ENCODE measurements at places on chromosomes 1 and 21.

DNA sequence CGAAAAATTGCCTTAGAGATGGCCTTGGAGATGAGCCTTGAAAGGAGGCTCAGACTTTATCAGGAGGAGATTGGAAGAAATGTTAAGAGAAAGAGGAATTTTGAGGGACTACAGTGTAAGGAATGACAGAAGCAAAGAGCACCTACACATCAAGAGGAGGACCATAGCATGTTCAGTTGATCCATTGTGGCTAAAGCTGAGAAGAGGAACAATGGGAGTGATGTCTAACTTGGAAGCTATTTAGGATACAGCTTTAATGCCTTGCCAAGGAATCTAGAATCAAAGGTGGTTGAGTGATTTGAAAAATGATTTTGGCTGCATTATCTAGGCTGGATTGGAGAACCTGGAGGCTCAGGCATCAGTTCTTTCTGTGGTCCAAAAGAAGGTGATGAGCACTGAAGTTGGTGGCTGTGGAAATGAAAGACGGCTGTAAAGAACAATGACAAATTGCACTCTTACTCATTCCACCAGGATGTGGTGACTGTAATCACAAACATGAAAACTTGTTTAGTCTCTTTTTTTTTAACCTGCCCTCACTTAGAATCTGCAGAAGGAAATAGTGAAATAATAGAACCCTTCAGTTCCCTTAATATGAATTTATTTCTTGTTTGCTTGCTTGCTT is 11.3 kb downstream of the FAM20B start:
- no peak for DNase-seq

DNA sequence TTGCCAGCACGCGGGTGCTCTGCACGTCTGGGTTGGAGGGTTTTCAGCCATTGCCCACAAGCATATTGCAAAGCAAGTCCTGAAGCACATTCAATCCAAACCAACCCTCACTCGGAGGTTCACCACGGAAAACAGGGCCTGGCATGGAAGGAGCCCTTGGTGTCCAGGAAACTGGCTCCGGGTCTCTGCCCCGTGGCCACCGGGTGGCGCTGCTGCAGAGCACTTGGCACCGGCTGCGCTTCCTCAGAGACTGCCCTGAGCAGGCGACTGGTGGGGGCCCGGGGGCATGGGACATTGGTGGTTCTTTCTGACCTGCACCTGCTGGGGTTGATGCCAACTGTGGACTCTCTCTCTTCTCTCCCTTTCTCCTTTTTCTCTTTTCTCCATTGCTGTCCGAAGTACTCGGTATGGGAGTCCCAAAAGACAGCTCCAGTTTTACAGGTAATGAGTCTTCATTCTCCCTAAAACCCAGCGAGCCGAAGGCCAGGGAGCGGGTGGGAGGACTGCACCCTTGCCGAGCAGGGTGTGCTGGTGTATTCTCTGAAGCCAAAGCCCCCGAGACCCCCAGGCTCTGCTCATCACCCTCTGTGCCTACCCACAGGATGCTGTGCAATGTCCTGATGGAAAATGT is 4.1 kb upstream of the KCNAB2 start:
- peak; percentile 90 for DNase-seq

DNA sequence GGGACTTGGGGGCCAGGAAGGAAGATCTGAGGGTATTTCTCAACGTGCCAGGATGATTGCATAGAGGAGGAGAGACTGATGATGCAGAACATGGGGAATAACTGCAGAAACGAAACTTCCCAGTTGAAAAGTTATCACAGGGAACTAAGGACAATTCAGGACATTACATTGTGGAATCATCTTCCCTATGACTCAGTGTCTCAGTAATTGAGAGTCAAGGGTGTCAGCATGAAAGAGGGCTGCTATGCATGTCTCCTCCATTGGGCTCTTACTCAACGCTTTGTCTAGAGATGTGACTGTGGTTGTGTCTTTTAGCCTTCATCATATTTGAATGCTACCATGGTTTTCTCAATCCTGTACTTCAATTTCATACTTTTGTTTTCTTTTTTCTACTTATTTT is 48.9 kb upstream of the PTGFR start:
- DNase-seq = no peak

- DNase-seq = no peak
Measured at GRCh38 chr1:93638981-93639380, 42.7 kb downstream of the BCAR3 start.

DNA sequence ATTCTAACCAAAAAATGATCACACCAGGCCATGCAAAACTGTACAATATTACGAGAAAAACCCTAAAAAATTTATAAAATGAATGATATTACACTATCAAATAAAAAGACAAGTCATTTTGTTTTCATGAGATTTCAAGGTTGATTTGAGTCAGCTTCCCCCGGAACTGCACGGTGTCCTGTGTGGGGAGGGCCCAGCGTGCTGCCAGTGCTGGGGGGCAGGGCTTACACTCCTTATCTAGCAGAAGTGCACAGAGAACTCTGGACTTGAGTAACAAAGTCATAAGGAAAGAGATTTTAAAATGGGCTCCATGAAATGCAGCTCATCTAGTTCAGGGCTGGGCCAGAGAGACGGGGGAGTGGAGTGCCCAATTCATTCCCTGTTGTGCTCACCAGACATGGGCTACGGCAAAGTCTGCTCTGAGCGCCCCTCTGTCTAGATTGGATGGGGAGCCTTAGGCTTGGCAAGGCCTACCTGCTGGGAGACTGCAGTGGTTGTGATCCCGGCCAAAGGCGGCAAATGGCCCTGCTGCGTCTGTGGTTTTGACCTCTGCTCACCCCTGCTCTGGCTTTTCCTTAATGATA is 50.1 kb downstream of the COQ8A start:
- no peak for DNase-seq

DNA sequence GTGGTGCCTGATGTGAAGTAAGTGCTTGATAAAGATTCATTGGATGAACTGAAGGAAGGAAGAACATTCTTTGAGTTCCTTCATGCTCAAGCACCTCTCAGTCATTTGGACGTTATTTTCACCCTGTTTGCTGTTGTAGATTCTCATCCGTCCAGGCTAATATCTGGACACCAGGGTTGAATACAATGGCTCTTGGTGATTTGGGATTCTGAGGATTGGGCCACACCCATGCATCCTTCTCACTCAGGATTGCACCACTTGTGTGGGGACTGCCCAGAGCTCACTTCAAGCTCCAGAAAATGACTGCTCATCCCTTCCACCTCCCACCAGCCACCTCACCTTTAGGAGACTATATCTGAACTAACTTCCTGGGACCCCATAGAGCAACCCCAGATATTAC is 117.1 kb upstream of the IPO9 start:
- DNase-seq = no peak

DNA sequence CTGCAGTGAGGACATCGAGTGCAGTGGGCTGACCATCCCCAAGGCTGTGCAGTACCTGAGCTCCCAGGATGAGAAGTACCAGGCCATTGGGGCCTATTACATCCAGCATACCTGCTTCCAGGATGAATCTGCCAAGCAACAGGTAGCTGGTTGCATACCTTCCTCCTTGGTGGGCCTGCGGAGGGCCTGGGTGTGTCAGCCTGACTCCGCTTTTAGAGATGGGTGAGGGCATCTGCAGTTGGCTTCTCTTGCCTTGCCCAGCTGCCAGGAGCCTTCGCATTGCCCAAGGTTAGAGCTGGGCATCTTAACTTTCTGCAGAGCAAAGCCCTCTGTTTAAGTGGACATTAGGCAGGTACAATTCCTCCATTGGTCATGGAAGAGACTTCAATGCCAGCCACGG is 33.2 kb downstream of the PKP1 start:
- DNase-seq = no peak

DNA sequence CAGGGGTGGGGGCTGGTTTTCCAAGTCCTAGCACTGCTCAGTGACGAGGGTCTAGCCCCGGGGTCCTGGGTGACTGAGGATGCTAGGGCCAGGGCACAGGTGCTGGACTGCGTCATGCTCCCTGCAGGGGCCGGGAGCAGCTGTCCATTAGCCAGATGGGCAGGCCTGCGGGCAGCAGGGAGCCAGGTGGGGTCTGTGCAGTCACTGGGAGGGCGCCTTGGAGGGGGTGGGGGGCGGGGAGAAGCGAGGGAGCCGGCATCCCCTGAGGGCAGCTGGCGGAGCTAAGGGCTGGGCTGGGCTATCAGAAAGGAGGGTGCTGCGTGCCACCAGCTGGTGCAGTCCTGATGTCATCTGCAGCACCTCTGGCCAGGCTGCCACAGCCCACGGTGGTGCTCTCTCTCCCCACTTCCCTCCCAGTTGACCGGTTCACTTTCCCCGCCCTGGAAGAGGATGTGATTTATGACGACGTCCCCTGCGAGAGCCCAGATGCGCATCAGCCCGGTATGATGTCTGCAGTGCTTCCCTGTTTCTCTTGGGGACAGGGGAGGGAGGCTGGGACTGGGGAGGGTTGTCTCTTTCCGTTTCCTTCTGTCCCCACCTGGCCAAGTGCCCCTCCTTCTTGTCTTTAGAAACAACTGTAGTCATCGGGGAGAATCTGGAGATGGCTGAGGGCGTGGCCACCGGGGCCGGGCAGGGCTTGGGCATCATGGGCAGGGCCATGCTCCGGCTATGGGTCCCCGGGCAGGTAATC is 63.8 kb downstream of the ARHGEF10L start:
- DNase-seq = no peak

- no peak for DNase-seq
Measured at GRCh38 chr1:147800804-147801203, 40.4 kb upstream of the GJA5 start.

DNA sequence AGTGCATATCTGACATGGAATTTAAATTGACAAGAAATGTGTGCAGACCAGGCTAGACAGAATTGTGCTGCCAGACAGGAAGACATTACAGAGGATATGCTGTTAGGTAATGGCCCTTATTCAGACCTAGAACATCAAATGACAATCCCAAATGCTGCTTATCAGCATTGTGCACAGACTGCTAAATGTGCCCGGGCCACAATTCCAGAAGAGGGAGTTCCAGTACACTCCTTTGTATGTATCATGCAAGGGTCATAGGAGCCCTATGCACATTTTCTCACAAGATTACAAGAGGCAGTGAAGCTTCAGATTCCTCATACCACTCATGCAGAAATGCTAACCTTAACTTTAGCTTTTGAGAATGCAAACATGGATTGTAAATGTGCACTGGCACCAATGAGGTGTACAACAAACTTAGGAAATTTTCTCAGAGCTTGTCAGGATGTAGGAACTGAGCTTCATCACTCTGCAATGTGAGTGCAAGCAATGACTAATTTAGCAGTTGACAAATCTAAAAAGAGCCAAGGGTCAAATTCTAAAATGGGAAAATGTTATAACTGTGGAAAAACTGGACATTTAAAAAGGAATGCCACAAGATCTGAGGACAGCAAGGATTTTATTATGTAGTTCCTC is 273.5 kb downstream of the COL11A1 start:
- no peak for DNase-seq

DNA sequence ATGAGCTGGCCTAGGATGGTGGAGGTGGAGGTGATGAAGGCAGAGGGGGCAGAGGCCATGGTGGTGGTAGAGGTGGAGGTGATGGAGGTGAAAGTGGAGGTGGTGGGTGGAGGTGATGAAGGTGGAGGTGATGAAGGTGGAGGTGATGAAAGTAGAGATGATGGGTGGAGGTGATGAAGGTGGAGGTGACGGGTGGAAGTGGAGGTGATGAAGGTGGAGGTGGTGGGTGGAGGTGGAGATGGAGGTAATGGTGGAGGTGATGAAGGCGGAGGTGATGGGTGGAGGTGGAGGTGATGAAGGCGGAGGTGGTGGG is 19.7 kb upstream of the NPHP4 start:
- no peak for DNase-seq

GRCh38 chr1:8518490-8518801 is 200.5 kb downstream of the SLC45A1 start:
- DNase-seq = no peak

DNA sequence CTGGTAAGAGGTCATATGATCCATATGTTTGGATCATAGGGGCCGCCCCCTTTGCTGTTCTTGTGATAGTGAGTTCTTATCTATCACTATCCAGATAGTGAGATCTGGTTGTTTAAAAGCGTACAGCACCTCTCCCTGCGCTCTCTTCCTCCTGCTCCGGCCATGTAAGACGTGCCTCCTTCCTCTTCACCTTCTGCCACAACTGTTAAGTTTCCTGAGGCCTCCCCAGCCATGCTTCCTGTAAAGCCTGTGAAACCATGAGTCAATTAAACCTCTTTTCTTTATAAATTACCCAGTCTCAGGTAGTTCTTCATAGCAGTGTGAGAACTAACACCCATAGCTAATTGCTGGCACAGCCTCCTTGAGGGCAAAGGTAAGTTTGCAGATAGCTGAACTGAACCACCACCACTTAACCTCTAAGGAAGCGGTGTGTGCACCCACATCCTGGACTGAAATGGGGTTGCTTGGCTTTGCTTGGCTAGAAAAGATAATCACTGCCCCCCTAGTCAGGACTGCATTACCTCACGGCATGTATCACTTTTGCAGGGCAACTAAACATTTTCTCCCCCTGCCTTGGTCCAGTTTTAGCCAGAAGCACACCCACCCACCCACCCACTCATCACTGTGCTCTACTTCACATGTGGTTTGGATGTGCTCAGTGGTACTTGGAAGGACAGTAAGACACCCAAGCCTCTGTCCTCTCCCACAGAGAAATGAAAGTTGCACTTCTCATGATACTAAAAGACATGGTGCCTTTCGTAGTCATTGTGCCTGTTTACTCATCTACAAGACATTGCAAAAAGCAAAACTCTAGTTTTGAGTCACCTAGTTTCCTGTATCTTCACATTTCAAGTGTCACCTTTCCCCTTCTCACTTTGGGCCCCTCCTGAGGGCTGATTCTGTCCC is 23.1 kb upstream of the PTAFR start:
- no peak for DNase-seq

DNA sequence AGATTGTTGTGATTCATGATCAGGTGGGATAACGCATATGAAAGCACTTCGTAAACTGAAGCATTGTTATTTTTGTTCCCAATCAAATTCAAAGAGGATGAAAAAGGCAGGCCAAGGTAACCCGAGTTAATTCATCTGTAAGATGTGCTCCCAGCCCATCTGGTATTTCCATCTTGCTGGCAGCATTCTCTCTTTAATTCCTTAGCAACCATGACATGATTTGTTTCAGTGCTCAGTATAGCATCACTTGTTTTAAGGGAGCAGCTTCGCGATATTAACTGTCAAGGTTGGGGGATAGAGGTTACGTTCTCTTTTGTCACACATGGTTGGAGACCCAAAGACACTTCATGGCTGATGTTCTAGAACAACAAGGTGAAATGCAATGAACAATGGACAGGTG is 6.4 kb downstream of the TSPAN2 start:
- DNase-seq = no peak

DNA sequence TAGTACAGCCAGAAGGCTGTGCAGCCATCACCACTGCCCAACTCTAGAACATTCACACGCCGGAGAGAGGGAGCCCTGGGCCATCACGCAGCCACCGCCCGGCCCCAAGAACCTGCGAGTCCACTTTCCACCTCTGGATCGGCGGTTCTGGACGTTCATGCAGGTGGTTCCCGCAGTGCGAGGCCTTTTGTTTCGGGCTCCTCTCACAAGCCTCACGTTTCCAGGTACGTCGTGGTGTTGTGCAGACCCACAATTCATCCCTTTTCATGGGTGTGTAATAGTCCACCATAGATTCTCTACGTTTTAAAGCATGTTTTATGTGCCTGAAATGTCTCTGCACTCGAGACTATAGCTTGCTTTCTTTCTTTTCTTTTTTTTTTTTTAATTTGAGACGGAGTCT is 23.6 kb downstream of the COL18A1 start:
- DNase-seq = peak; percentile 47

GRCh38 chr1:55316947-55317662 is 101.9 kb upstream of the USP24 start:
- no peak for DNase-seq
